Bone marrow (tissue), 2 donors: ENCODE measurements at places on chromosomes 5 and 9.

DNA sequence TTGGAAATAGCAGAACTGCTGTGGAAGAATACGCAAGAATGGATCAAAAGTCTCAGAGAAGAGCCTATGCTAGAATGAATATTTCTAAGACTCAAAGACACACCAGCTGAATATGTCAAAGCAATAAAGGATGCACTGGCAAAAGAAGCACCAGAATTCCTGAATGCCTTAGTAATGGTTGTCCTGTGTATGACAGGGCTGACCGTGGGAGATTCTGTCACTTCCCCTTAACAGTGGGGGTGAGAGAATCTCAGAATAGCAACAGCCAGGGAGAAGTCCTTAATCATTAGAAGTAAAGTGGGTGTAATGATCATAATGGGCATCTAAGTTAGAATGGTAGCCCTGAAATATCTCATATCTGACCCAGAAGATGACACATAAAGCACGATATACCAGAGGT, 14.6 kb upstream of the PRR16 start:
- DNase-seq: no peak

DNA sequence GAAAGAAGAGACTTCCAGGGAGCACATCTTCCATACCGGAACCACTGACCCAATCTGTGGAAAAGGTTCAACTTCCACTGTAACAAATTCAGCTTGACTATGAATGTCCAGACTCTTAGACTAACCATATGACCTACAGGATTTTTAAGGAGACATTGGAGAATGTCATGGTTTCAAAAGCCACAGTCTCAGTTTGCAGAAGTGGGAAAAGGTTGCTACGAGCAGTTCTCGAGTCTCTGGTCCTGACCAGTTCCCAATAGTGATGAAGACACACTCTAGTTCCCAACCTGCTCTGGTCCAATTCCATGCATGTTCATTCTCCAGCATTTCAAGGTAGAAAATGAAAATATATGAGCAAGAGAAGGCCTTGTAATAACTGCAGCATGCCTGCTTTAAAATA, 158.0 kb downstream of the MAPKAP1 start:
- no peak for DNase-seq

DNA sequence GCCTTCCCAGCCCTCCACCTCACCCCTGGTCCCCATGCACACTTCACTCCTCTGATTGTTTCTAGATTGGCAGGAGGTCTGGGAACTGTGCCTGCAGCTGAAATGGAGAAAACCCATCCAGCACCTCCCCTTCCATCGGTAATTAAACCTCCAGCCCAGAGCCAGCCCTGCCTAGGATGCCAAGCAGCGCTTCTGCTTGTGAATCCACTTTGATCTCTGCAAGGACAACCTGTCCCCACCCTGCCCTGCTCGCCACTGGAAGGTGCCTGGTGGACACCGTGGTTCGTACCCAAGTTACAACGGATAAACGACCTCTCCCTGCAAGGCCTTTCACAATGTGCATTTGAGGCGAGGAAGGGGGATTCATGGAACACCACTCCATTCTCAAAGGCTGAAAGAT, 50.6 kb downstream of the IRX2 start:
- DNase-seq: no peak

- DNase-seq: no peak
Observed at GRCh38 chr5:73444499-73445438, 3.8 kb downstream of the FOXD1 start.

- DNase-seq: no peak
Observed at GRCh38 chr5:10789021-10789420, 28.0 kb upstream of the DAP start.

GRCh38 chr5:34749431-34749873, 89.5 kb upstream of the TTC23L start:
- DNase-seq: no peak

DNA sequence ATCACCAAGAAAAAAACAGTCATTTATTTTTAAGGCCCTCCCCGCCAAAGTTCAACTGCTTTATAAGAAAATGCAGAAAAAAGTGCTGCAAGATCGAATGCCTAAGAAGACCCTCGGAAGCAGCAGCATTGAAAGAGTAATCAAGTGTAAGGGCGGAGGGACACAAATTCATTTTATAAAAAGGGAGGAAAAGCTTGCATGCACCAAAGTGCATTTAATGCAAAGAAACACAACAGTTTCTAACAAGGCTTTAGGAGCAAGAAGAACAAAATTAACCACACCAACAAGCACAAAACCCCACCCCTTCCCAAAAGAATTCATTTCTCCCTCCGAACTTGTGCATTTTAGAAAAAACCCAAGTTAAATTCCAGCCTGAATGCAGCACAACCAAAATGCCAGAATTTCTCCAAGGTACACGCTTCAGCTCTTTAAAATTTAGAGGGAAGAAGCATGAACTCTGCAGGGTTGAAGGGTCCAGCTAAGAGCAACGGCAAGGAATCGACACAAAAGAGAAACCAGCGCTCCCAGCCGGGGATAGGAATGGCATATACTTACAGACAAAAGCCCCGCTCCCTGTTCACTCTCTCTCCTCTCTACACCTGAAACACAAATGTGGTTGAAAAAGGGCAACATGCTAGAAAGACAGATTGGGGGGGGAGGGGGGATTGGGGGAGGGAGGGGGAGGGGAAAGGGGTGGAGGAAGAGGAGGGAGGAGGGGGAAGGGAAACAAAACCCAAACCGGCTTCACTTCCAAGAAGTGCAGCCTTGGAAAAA, at the start of gene NREP:
Gene NREP, minus strand, starts transcription at position 614 of the 774 bp plus-strand sequence. CDS start 1,422 bp downstream, outside the sequence.
- DNase-seq: no peak

DNA sequence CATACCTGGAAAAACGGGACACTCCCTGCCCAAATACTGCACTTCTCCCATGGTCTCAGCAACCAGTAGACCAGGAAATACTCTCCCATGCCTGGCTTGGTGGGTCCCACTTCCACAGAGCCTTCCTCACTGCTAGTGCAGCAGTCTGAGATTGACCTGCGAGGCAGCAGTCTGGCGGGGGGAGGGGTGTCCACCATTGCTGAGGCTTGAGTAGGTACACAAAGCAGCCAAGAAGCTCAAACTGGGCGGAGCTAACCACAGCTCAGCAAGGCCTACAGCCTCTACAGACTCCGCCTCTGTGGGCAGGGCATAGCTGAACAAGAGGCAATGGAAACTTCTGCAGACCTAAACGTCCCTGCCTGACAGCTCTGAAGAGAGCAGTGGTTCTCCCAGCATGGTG, 191.5 kb upstream of the FTMT start:
- DNase-seq: no peak

- no peak for DNase-seq
Observed at GRCh38 chr9:86061972-86062739, 37.2 kb downstream of the GOLM1 start.

GRCh38 chr5:36602704-36603321, 3.6 kb upstream of the SLC1A3 start:
- DNase-seq: no peak

GRCh38 chr9:91178281-91179236, 183.2 kb downstream of the AUH start:
- no peak for DNase-seq

DNA sequence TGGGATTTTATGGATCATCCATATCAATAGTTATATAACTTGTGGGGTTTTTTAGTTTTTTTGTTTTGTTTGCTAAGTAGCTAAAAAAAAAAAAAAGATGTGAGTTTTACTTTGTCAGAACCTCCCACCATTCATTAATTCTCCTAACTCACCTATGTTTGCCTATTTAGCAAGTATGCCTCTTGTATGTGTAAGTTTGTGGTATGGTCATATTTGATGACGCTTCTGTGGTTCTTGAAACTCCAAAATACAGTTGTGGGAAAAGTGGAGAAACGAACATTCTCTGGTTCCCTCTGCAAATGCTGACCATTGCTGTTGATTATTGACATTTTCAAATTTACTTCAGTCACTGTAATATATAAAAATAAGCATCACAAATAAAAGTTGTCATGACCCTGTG, 75.7 kb downstream of the PBX3 start:
- no peak for DNase-seq

GRCh38 chr5:106292654-106293053, 1378.1 kb downstream of the EFNA5 start:
- no peak for DNase-seq

GRCh38 chr9:129073404-129073803, 7.5 kb upstream of the DOLPP1 start:
- DNase-seq: no peak

DNA sequence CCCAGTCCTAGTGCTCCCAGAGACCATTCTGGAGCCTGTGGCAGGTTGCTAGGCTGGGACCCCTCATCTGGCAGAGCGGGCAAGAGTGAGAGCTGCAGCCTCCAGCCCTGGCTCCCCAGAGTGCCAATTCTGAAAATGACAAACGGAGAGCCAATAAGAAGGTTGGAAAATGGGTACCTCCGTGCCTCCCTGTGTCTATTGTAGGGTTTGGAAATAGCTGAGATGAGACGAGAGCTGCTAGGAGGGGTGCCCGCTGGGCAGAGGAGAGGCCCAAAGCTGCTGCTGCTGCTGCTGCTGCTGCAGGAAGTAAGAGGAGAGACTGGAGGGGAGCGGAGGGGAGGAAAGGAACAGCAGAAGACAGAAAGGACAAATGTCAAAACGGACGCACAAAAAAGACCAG, 36.0 kb upstream of the FUBP3 start:
- no peak for DNase-seq

DNA sequence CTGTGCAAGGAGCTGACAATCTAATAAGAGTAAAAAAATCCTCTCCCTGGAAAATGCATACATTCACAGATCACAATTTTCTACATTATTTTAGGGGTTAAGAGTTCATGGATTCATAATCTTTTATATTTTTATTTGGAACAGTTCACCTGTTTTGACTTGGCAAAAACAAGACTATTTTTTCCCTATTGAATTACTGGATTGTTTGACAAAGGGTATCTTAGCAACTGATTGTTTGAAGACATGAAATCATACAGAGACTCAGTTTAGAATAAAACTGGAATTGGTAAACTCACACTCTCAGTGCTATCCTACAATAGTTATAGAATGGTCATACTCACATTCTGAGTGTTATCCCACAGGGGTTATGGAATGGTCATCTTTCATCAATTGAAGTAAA, 358.2 kb upstream of the PTGER4 start:
- no peak for DNase-seq

DNA sequence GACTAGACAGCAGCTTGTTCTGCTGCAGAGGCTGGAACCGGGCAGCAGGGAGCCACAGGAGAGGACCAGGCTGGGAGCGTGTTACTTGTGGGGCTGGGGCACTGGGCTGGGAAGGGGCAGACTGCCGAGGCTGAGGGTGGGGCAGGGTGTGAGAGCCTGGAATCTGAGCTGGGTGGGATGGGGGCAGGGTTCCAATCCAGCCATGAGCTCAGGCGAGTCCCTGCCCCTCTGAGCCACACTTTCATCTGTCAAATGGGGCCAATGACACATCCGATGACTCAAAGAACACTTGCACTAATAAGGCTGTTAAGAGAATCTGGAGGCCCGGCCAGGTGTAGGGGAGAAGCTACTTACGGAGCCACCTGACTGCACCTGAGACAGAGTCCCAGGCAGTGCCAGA, 18.7 kb upstream of the WDR38 start:
- DNase-seq: no peak

DNA sequence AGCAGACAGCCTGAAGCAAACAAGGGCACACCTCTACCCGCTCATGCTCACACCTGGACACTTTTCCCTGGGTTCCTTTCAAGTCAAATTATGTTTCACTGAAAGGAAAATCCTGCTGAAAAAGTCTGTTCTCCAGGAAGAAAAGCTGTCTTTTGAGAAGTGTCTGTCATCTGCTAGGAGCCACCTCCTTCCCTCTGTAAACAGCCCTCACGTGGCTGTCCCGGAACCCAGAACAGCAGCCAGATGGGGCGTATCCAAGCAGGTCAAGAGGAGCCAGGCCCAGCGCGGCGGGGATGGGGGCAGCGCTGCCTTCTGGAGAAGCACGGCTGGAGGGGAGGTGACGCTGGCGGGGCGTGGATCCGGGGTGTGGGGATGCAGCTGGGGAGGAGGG, at the start of gene PNPLA7:
Gene PNPLA7, minus strand, starts transcription at position 172 of the 391 bp plus-strand sequence. CDS start 205 bp downstream, outside the sequence.
- peak; percentile 9 for DNase-seq

- DNase-seq: no peak
Observed at GRCh38 chr5:174376726-174377373, 331.3 kb downstream of the NSG2 start.

DNA sequence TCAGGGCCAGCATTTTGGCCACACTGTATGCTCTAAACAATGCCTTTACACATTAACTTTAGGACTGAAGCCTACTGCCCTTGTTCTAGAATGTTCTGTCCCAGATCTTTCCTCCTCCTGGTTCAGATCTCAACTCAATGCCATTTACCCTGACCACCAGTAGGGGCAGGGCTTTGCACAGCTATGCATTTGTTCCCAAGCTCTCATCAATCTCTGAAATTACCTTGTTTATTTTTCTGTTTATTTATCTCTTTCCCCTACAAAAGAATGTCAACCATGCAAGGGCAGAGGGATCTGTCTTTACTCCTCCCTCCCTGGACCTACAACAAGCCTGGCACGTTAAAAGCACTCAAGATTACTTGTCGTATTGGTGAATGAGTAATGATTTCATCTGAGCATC, 612.9 kb downstream of the BNC2 start:
- DNase-seq: no peak

GRCh38 chr9:130898552-130898852, 1.9 kb upstream of the QRFP start:
- DNase-seq: no peak

- DNase-seq: no peak
Observed at GRCh38 chr5:62385816-62386400, 17.8 kb downstream of the DIMT1 start.

DNA sequence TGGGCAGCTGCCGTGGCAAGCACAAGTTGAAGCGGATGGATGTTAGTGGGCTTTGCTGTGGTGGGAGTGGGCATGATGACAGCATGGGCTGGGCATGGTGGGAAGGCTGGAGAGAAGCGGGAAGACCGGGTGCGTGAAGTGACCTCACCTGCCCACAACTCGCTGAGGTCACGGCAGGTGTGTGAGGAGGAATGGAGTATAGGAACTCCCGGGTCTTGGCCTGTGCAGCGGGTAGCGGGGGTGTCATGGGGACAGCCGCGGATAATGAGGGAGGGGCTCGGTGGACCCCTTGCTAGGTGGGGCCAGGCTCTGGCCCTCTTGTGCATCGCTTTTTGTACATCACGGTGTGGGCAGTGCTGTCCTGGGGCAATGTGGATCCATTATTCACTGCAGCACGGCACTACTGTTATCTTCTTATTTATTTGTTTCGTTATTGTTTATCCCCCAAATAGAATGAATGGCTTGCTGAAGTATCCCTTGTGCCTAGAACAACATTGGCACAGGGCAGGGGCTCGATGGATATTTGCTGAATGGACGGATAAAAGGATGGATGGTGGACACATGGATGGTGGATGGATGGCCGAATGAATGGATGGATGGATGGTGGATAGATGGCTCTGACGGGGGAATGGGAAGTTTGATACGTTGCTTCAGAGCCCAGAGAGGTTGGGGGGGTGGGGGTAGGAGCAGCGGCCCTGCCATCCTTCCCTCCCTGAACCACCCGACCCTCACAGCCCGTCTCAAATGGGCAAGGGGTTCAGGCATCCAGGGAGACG, 14.6 kb downstream of the PROP1 start:
- no peak for DNase-seq

- DNase-seq: peak; percentile 53
Observed at GRCh38 chr5:148807851-148808250, 18.6 kb upstream of the ADRB2 start.

- DNase-seq: no peak
Observed at GRCh38 chr9:122055701-122056100, 37.4 kb downstream of the TTLL11 start.
